ENCODE measurements at places on chromosomes 2 and 18. TPM values are rescaled to one million over a fixed set of nuclear protein-coding genes. Genes with fewer than 3 reads are reported as not detected.

NRP2 gene
- 18.5 TPM for total RNA-seq

GLI2 gene
- 3.2 TPM for total RNA-seq

GIGYF2 gene
- 54.5 TPM for total RNA-seq

RAMP1 gene
- total RNA-seq = 2.6 TPM

ALS2 gene
- total RNA-seq = 31.8 TPM

TFCP2L1 gene
- total RNA-seq = not detected
